Ovary (tissue), 10 donors: ENCODE measurements at places on chromosomes 7 and 10.

GRCh38 chr10:3605882-3606281 lies 179.1 kb downstream of the KLF6 start:
- no peak for DNase-seq

DNA sequence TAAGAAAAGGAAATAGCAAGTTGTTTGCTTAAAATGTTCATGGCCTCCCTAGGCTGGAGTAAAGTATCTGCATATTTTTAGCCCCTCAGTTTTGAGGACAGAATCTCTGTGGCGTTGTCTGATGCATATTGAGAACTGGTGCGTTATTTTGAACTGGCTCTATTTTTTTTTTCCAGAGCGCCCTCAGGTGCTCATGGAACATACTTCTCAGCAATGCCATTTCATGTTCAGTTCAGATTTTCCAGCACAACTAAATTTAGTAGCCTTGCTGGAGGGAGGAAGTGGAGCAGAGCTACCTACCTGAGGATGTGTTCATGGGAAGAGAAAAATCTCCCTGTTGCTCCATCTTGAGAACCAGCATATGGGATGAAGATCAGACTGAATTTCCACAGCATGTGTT lies 870.5 kb downstream of the LRMDA start:
- DNase-seq = no peak

DNA sequence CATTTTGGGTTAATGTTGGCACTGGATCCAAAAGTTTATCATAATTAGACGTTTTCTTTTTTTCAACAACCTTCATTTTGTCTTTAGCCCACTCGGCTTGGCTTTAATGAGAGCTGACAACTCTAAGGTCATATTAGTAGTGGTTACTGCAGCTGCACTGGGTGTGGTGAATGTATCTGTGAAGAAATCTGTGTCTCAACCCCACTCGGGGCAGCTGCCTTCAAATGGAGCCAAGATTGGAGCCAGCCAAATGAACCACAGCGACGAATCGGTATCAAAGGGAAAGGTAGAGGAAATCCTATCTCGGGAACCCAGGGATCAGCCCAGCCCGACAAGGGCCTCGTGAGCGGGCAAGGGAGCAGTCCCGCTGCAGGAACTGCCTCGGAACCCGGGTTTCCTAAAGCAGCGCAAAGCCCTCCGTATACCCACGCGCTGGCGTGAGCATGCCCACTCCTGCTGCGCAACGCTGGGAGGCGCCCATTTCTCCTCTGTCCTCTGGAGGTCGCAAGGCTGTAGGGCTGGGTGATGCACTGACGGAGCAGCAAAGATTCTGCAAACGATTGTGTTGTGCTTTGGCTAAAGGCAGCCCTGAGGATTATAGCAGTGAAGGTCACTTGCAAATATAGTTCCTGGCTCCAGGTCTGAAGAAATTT lies 98.7 kb upstream of the MBL2 start:
- no peak for DNase-seq

DNA sequence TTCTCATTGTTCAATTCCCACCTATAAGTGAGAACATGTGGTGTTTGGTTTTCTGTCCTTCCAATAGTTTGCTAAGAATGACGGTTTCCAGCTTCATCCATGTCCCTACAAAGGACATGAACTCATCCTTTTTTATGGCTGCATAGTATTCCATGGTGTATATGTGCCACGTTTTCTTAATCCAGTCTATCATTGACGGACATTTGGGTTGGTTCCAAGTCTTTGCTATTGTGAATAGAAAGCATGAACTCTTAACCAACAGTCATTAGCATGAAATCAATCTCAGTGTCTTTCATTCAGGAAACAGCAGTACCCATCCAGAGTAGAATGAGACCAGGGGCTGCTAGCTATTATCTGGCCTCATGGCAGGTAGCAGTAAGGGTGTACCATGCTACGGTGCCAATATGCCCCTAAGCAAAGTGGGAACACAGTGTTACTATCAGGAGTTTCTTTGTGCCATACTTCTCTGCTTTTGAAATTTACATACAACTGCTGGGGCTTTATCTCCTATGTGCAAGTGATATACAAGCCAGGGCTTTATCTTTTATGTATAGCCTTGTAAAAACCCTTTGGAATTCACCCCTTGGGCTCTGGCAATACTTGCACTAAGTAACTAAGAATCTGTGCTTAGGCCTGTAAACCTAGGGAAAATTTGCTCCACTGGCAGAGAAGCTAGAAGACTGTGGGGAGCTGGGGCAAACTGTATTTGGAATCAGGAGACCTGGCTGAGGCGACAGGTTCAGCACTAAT lies 5.4 kb downstream of the PON2 start:
- DNase-seq = no peak

- DNase-seq = no peak
These were observed 206.5 kb upstream of the PPP2R2D start for GRCh38 chr10:131694168-131694780.

DNA sequence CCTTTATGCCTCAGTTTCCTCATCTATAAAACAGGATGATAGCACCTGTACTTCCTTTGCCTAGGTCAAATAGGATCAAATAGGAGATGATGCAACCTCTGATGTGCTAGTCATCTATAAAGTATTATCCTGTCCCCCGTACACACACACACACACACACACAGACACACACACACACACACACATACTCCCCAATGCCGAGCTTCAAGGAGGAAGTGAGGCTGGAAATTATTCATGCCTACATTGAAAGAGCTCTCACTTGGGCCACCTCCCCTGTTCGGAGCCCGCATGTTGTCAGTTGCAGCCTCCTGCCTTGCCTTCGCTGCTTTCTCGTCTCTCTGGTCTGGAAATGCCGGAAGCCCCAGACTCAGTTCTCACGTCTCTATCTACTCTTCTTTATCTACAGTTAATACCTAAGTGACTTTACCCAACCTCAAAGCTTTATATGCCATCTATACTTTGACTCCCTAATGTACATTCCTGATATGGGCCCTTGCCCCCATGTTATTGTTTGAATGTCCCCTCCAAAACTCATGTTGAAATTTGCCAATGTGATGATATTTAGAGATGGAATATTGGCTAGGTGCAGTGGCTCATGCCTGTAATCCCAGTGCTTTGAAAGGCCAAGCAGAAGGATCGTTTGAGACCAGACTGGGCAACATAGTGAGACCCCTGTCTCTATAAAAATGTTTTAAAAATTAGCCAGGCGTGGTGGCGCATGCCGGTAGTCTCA lies 6.9 kb upstream of the UBE2H start:
- no peak for DNase-seq

GRCh38 chr7:111744501-111745155 lies 182.3 kb upstream of the IMMP2L start:
- DNase-seq = no peak

GRCh38 chr10:92761571-92761970 lies 71.8 kb downstream of the HHEX start:
- no peak for DNase-seq

- no peak for DNase-seq
These were observed 97.9 kb upstream of the FZD8 start for GRCh38 chr10:35739998-35740397.

GRCh38 chr10:3588816-3589215 lies 196.2 kb downstream of the KLF6 start:
- no peak for DNase-seq

DNA sequence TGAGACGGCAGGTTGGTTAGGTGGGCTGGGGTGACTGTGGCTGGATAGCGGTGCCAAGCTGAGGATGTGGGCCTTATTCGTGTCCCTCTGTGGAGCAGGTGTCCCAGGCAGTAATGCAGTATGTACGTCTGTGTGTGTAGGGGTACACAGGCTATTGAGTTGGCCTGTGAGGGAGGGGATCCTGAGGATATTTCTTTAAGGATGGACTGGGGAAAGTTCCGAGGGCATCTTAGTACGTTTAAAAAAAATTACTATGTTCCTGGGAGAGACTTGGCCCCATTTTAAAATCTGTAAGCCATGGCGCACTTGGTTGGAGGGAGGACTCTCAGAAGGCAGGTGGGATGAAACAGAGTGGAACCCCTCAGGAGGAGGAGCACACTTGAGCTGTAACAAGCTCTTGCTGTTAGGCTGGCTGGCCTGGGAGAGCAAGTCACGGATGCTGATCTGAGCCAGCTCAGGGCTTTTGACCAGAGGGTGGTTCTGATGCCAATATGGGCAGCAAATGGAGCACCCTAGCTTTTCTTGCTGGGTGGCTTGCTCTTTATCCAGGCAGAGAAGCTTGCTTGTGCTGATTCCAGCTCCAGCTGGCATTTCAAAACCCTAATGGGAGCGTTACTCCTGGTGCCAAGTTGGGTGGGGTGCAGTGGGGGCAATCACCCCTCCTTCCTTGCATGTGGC lies 765 bp downstream of the WBP1L start:
- peak; percentile 51 for DNase-seq

GRCh38 chr7:117375380-117375779 lies 51.9 kb downstream of the ASZ1 start:
- no peak for DNase-seq

- no peak for DNase-seq
These were observed 348.0 kb downstream of the GPAM start for GRCh38 chr10:111835574-111835973.

- DNase-seq = no peak
These were observed 221.1 kb downstream of the EBF3 start for GRCh38 chr10:129742742-129743550.

DNA sequence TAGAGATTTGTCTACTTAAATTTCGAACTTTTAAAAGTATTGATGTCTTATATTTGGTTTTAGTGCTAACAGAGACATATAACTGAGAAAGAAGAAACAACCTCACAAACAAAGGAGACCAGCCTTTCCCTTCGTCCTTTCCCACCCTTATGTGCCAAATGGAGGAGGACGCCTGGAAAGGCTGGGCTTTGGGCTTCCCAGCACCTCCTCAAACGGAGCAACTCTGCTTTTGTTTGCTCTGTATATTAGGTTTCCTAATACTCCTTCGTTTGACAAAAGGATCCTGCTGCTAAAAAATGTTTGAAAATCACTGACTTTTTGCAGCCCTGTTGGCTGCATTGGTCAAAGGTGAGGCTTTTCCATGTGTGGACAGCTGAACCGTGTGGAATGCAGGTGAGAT lies 471.8 kb downstream of the SORCS3 start:
- DNase-seq = no peak

GRCh38 chr10:15879663-15880062 lies 19.4 kb upstream of the MINDY3 start:
- DNase-seq = no peak

GRCh38 chr7:22452960-22453558 lies 46.9 kb downstream of the STEAP1B start:
- no peak for DNase-seq

- DNase-seq = no peak
These were observed 145.1 kb downstream of the NRP1 start for GRCh38 chr10:33189363-33189762.

DNA sequence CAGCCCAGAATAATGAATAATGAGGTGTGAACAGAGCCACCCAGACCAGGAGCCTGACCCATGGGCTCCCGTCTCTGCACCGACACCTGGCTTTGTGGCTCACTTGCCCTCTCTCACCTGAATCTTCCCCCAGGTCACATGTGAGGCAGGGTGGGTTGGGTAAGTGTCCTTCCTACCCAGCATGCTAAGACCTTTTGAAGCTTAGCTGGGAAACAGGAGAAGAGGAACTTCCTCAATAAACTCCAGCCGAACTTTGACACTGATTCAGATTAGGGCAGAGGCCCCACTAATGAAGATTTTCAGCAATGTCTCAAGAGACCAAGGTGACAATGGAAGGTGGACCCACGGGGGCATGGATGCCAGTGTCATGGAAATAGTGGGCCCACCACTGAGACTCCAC lies 46.6 kb upstream of the AQP1 start:
- no peak for DNase-seq

DNA sequence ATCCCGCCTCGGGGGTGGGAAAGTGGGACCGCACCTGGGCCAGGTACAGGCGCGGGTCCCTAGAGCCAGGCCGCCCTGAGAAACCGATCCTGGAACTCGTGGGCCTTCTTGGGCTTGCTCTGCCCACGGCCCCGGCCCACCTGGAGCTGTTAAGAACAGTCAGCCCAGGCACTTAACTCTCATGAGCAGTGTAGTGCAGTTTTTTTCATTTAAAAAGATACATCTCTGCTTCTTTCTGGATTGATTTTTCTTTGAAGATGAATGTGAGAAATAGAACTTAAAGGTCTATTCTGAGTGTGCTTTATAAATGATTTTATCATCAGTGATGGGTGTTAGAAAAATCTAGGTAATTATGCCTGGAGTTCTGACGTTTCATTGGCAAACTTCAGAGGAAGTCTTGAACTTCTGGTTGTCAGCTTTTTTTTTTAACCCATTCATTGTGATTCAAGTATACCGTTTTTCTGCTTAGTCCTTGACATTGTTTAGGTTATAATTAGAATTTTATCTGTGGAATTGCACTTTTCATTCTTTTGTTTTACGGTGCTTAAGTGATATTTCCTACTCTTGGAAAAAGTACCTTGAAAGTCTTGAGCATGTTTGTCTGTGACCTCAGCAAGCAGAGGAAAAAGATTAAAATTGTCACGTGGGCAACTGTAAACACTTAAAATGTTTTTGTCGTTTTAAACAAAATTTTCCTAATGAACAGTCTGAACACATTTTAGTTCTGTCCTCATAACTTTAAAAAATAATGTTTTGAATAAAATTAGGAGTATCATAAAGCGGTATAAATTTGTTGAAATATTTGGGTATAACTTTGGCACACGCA lies 906 bp downstream of the CDK1 start:
- no peak for DNase-seq

DNA sequence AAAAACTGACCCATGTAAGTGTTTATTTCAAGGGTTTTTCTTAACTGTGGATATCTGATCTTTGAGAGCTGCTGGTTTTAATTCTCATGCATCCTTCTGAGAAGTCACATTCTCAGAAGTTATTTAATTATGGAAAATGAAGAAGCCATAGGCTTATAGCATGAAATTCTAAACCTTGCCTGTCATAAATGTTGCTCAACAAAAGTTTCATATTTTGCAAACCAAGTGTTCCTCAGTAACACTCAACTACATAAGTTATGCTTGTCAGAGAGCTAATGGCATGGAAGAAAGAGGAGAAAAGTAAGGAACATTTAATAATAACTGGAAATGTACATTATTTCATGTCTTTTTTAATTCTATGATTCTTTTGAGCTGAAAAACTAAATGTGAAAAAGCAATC lies 78.6 kb upstream of the MPP7 start:
- no peak for DNase-seq

DNA sequence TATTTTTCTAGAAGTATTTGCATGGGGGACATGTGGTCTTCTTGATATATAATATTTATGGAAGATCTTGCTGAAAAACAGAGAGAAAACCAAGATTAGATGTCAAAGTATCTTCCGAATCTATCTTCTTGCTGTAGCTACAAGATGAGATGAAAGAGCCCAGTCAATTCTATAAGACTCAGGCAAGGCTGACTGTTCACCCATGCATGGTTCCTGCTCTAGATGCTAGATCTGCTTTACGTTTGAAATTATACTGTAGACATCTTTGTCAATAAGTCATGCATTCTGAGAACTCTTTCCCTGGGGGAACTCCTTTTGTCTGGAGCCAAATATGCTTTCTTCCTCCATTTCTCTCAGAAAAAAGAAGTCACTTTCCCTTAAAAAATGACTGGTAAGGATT lies 1292.0 kb downstream of the XPNPEP1 start:
- DNase-seq = no peak

GRCh38 chr10:50310560-50311174 lies 59.4 kb upstream of the ASAH2 start:
- DNase-seq = no peak
